ENCODE measurements at places on chromosomes 6 and 20. TPM values are rescaled to one million over a fixed set of nuclear protein-coding genes. Genes with fewer than 3 reads are reported as not detected.

Gene EIF6
- total RNA-seq = 80.7 TPM

Gene IL17A
- not detected for total RNA-seq

Gene MEP1A
- not detected for total RNA-seq

Gene OPRM1
- total RNA-seq = not detected

Gene CALHM5
- total RNA-seq = 0.80 TPM

Gene NRN1
- total RNA-seq = 4.2 TPM

All from upper lobe of left lung (tissue), 6 donors.